Ovary (tissue), 10 donors: ENCODE measurements at places on chromosomes 7 and 10. TPM values are rescaled to one million over a fixed set of nuclear protein-coding genes. Genes with fewer than 3 reads are reported as not detected.

Gene LIPM
- not detected for polyA plus RNA-seq

Gene FFAR4
- not detected for polyA plus RNA-seq

Gene PIK3CG
- 4.9 TPM for polyA plus RNA-seq

Gene HMX2
- polyA plus RNA-seq = not detected

Gene CPVL
- polyA plus RNA-seq = 88.9 TPM

Gene DOCK4
- 9.5 TPM for polyA plus RNA-seq

Gene POLL
- polyA plus RNA-seq = 17.3 TPM

Gene ABLIM1
- polyA plus RNA-seq = 155 TPM

Gene NEUROD6
- polyA plus RNA-seq = not detected

Gene EGR2
- polyA plus RNA-seq = 5.7 TPM

Gene GSTO2
- polyA plus RNA-seq = 6.5 TPM
